Epithelial cell of proximal tubule (primary cell): ENCODE measurements at places on chromosomes 11 and 22. TPM values are rescaled to one million over a fixed set of nuclear protein-coding genes. Genes with fewer than 3 reads are reported as not detected.

DNA sequence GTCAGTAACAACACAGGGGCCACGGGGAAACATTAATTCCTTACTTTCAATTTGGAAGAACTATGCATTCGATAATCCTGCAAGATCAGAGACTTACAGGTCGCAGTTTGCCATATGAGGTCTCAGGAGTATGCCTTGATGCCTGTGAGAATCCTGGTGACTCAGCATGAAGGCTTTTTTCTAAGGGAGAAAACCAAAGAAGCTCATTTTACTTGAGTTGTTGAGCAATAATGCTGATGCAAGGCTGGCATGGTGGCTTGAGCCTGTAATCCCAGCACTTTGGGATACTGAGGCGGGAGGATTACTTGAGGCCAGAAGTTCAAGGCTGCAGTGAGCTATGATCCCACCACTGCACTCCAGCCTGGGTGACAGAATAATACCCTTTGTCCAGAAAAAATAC is 26.6 kb downstream of the ATG16L2 start:
- DNase-seq: peak; percentile 39

OR2D2 gene
- 0.35 TPM in 1 of 2 replicates, not detected in the other for total RNA-seq

OR52W1 gene
- total RNA-seq: not detected in 2 replicates

- no peak for DNase-seq
These were observed 79.1 kb downstream of the CDKN1C start for GRCh38 chr11:2806351-2807024.

DNA sequence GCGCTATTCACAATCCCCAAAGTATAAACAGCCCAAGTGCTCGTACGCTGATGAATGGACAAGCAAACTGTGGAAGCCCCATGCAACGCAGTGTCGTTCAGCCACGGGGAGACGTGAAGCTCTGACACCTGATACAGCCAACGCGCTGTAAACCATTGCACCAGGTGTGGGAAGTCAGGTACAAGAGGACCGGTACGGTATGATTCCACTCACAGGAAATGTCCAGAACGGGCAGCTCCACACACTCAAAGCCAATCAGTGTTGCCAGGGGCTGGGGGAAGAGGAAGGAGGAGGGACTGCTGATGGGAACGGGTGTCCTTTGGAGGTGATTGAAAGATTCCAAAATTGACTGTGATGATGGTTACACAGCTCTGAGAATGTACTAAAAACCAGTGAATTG is 64.5 kb downstream of the BRD1 start:
- no peak for DNase-seq

GRCh38 chr11:72989727-72990126 is 152.4 kb downstream of the FCHSD2 start:
- no peak for DNase-seq

GRCh38 chr11:87422566-87422965 is 384.8 kb downstream of the TMEM135 start:
- DNase-seq: no peak

DNA sequence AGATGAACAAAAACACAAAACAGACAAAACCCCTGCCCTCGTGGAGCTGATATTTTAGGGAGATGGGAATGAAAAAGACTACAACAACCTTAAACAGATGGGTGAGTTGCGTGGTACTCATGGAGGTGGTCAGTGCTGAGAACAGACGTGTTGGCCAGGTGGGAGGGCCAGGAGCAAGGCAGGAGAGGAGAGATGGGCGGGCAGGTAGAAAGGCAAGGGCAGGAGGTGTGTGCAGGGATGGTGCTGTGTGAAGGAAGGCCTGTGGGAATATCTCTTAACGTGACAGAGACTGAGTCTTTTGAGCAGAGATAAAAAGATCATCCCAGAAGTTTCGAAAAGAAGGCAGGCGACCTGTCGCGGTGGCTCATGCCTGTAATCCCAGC is 7.0 kb downstream of the GAL start:
- DNase-seq: no peak

DNA sequence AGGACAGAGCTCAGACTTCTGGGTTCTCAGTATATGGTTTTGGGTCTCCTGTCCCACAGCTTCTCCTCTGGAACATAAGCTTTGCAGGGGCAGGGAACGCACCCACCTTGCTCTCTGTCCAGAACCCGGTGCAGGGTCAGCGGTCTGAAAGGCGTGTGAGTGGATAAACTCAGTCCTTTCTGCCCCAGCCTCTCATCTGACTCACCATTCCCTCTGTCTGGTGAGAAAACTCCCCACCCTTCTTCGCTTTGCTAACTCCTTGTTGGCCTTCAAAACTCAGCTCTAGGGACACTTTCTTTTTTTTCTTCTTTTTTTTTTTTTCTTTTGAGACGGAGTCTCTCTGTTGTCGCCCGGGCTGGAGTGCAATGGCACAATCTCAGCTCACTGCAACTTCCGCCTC is 68.9 kb upstream of the NUP50 start:
- DNase-seq: no peak

APOA4 gene
- total RNA-seq: not detected in 2 replicates

GRCh38 chr11:101553891-101554292 is 29.9 kb downstream of the TRPC6 start:
- no peak for DNase-seq

DNA sequence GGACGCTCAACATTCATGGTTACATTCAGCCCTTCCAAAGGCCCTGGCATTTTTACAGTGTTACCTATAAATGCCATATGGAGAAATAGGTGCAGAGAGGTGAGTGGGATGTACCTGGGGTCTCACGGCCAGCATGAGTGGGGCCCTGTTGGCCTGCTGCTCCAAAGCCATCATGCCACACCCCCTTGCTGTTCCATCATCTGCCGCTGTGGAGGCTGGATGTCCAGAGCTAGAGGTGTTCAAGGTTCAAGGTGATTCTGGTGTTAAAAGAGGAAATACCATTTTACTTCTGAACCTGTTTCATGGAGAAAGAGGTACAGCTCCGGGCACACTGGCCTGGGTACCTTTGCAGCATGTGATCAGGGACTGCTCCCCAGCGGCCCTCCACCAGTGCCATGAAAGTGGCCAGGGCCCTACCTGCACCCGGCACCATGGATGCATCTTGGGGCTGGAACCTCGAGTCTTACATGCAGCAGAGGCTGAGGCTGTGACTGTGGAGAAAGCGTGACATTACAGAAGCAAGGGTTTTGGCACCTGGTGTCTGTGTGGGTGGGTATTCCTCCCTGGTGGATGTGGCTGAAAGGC is 68.6 kb downstream of the PARVB start:
- no peak for DNase-seq
